ENCODE measurements at places on chromosomes 4 and X.

DNA sequence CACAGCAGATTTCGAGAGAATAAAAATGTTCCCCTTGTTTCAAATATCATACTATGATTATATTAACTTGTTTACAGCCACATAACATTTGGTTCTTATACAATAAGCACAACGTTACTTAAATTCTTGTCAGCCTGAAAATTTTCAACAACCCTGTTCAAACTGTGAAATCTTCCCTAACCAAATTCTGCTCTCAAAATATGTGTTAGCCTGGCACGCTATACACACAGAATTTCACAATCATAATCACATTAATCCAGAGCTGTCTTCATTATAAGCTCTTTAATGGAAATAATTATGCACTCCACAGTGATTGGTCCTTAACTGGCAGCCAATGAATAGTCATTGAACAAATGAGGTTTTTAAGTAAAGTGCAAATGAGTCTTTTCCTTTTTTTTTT is 7.3 kb upstream of the PRSS12 start:
- no peak for DNase-seq

GRCh38 chrX:52995987-52996331 is 37.6 kb upstream of the FAM156A start:
- DNase-seq, result no peak

GRCh38 chr4:16622826-16623225 is 275.6 kb downstream of the LDB2 start:
- DNase-seq, result no peak

DNA sequence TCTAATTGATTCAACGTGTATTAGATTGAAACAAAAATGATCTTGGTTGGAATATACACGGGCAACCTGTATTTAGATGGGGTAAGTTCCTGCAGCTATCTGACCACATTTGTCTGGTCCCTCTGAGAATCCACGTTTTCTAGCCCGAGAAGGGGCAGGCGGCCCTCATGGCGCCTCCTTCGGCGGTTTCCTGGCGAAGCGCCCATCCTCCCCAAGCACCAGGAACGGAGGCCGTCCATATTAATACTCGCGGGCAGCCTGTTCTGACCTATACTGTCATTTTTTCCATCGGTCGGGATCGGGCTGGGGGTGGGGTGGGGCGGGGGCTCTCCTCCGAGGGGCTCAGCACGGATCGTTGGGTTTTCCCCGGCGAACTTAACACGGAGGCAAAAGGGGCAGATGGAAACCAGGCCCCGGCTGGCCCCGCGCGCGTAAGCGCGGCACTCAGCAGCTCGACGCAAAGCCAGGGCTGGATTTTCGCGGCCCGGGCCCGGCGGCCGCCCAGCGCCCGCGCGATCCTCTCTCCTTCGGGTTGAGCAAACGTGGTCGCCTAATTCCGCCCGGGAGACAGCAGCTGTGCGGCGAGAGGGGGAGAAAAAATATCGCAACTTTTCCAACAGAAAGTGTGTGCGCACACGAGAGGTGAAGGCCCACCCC is 77.2 kb upstream of the BCOR start:
- peak; percentile 59 for DNase-seq

DNA sequence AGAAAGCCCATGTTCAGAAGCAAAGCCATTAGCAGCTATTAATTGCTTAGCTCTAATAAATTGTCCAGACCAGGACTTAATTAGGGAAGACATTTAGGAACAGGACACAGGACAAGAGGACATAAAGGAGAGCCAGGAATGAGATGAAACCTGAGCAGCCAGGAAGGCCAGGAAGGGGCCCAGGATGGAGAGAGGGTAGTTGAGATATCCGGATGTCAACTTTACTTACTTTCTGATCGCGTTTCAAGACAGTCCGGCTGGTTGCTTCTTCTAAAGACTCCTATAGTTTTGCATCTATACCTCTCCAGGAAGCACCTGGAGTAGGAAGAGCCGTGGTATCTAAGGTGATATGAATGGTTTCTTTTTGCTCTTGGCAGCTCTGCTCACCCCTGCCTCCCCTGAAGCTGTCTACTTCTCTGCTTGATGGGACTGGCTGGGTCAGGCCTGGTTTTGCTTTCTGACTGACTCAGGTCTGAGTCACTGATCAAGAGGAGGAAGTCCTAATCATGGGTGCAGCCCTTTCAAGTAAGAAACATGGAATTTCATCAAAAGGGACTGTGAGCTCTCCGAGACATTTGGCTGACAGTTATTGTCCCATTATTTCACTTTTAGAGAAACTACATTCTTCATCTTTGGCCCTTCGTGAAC is 733.3 kb downstream of the RPA4 start:
- DNase-seq, result peak; percentile 35

DNA sequence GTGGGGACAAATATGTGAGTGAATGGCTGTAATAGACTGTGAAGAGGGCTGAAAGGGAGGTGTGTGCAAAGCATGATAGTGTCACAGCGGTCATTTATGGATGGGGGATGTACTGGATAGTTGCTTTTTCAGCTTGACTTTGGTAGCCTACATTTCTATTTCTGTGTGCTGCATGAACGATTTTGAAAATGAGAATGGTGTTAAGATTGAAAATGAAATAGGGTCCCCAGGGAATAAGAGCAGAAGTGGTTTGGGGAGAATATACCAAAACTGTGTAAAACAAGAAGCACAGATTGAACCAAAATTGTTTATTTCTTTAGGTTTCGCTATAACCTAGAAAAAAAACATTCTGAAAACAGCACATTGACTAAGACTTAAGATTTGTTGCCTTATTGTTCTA is 58.8 kb upstream of the CLNK start:
- no peak for DNase-seq

- DNase-seq, result no peak
Measured at GRCh38 chr4:67809502-67809901, 55.3 kb upstream of the GNRHR start.

GRCh38 chr4:120922381-120923206 is at the start of gene PRDM5:
PRDM5 (minus strand) TSS chr4:120922726; CDS start chr4:120922608, 118 bp downstream.
- DNase-seq, result peak; percentile 71

DNA sequence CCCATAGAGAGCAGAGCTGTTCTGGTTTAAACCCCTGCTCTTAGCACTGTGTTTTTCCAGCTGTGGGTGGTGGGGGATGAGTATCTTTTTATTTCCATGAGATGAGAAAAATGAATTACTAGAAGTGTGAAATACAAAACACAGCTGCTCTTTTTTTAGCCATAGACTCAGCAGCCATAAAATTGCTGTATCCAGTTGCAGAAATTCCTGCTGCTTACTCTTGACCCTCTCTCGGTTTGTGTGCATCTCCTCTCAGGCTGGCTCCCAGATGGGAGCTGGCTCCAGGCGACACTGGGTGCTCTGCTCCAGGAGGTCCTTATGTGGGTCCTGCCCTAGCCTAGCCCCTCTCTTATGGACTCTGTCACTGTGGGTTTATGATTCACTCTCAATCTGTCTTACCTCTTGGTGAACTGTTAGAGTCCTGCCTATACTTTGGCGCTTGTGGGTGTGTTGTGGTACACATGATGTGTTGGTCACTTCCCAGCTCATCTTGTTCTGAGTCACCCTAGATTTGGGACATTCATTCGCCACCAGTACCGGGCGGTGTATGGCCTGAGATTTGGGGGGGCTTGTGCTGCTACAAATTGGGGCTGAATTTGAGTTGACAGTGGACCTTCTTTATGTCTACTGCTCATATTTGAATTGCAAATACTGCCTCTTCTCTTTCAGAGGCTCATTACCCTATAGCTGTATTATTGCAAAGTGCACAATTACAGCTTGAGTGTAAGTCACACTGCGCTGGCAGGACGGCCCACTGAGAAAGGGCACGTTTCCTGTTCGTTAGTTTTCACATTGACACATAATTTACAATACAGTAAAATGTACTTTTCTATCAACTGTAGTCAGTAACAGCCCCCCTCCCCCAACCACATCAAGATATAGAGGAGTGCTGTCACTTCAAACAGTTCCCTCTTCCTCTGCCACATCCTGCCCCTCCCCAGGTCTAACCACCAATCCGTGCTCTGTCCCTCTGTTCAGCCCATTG is 46.9 kb upstream of the MSANTD1 start:
- DNase-seq, result peak; percentile 28

DNA sequence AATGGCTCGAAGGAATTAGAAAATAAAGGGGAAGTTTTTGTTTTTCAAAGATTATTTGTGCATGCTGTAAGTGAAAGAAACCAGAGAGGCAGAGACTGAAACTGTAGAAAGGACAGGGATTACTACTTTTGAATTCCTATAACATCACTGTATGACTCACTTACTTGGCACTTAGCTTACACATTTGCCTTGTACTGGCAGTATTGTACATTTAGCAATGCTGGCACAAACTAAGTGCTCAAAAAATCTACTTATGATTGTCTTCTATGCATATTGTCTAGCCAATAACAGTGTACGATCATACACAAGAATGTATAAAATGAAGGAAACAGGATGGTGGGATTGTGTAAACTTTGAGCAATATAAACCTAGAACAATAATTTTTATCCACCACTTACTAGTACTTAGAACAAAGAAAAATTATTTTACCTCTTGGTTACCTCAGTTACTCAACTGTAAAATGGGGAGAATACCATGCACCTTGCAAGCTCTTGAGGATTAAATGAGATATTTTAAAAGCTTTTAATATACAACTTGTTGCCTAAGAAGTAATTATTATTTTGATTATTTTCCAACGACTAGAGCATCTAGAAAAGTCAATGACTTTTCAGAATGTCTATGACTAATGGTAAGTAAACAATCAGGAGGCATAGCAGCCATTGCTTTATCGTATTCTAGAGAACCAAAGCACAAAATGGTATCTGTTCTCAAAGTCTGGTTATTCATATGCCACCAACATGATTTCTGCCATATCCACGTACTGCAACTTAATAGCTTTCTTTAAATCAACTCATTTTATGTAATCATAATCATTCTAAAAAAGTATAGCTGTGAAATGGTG is 4.7 kb downstream of the FAM120C start:
- peak; percentile 86 for DNase-seq

DNA sequence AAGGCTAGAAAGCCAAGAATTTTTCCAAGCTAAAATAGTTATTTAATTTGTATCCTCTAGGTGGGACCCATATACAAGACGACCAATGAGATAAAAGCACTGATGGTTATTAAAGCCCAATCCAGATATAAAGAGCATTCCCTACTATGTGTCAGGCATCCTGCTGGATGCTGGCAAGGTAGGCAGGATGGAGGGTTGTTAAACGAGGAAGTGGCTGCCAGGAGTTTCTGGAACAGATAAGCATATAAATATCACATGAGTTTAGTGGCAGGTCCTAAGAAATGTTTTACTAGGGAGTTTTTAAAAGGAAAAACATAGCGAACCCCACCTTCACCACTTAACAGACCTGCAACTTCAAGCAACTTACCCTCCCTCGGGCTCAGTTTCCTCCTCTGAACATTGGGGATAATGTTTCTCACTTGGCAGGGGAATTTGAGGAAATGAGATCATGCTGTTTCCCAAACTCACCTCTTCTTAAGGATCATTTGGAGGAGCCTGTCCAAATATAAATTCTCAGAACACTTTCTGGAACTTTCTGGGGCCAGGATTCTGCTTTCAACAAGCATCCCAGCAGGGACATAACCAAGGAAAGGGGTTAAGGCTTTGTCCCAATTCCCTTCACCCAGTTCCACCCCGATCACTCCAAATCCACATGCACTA is 94.3 kb upstream of the LDB2 start:
- DNase-seq, result no peak

GRCh38 chr4:3207531-3208037 is 41.4 kb upstream of the MSANTD1 start:
- DNase-seq, result no peak

- no peak for DNase-seq
Measured at GRCh38 chr4:121219227-121219626, 55.1 kb upstream of the TNIP3 start.

GRCh38 chr4:148780426-148781005 is 338.3 kb upstream of the NR3C2 start:
- DNase-seq, result no peak

DNA sequence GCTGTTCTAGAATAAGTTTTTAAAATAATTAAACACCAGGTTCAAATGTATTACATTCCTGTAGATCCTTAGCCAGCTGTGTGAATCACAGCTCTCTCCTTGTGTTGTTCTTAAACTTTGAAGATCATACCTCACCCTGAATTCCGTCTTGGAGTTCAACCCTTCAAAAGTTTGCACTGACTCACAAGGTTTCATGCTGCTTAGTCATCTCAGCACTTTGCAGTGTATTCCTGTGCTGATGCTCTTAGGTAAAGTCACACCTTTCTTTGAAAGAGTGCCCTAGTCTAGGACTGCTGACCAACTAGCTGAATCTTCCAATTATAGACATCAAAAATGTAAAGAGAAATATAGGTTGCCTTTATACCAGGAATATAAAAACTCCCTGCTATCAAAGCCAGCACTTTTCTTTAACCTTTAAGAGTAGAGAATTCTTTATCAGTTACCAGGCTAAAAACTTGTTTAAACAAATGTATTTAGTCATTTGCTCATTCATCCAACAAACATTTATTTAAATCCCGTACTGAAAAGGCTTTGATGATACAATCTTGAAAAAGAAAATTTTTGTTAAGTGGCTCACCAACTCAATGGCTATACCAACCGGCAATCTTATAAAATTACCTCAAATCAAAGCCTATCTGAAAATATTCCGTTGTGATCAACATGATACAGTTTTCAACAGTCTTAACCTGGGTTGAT is 169.7 kb downstream of the RAP1GDS1 start:
- DNase-seq, result peak; percentile 57

DNA sequence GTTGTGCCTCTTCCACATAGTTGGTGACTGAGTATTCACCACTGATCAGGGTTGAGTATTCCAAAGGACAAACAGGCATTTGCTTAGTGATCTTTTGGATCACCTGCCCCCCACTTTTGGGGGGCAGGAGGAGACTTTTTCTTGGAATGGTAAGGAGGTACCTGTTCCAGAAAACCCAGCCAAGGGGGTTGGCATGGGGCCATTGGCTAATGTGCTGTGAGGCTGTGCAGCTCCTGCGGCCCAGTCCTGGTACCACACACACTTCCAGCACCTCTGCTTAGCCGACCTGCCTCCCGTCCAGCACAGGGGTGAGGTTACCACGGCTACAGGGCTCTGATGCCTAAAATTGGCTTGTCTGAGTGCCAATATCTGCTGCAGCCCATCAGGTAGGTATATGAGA is 40.1 kb upstream of the MGST2 start:
- DNase-seq, result no peak

DNA sequence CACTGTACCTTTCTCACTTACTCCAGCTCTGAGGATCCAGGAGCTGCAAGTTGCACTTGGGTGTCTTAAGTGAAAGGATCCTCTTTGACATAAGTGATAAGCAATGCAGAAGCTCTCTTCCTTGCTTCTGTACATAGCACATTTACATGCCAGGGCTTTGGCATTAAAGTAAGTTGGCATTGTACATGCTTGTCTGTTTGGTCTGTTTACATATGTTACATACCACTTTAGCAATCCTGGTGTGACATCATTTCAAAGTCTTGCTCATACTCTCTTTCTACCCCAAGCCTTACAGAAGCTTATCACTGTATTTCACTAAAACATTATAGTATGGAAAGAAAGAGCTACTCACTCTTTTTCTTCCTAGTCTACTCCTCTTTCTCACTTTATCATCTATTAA is 2548.3 kb downstream of the ARAP2 start:
- no peak for DNase-seq

DNA sequence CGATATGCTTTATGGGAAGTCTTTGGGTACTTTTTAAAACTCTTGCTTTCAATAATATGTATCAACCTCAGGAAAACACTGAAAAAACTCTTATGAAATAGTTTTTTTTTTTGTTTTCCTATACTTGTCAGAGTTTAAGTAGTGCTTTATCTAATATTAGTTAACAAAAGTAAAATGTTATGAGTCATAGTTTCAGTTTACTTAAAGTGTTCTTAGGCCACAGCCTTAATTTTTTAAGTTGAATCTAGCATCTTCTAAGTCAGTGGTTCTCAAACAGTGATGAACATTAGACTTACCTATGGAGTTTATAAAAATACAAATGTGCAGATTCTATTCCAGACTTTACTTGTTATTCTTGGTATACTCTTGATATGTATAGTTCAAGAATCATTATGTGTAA is 26.3 kb upstream of the ADGRL3 start:
- DNase-seq, result no peak
